HCEC 1CT (cell line): ENCODE measurements at places on chromosomes 6 and 20.
A peak's percentile ranks its signal among the peaks of the same experiment; 100 is the strongest.

- no peak for DNase-seq
Observed at GRCh38 chr6:113340371-113340770, 516.8 kb upstream of the MARCKS start.

DNA sequence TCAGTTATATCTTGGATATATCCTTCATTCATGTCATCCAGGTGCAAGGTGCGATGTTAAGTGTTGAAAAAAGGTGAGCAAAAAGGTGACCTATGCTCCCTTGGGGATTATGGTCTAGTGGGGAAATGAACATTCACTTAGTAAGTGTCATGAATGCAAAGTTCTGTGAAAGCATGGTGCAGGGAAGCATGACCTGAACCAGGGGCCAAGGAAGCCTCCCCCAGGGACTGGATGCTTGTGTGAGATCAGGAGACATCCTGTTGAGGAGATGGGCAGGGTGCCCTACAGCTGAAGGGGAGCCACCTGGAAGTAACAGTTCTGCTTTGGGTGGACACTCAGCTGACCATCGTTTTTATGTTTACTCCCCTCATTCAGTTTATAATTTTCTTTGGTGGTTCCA, 179.5 kb downstream of the SYNDIG1 start:
- no peak for DNase-seq

GRCh38 chr6:1838604-1839213, 229.0 kb downstream of the FOXC1 start:
- DNase-seq = peak; percentile 9

GRCh38 chr6:31619805-31620585, 520 bp upstream of the PRRC2A start:
- DNase-seq = peak; percentile 100

DNA sequence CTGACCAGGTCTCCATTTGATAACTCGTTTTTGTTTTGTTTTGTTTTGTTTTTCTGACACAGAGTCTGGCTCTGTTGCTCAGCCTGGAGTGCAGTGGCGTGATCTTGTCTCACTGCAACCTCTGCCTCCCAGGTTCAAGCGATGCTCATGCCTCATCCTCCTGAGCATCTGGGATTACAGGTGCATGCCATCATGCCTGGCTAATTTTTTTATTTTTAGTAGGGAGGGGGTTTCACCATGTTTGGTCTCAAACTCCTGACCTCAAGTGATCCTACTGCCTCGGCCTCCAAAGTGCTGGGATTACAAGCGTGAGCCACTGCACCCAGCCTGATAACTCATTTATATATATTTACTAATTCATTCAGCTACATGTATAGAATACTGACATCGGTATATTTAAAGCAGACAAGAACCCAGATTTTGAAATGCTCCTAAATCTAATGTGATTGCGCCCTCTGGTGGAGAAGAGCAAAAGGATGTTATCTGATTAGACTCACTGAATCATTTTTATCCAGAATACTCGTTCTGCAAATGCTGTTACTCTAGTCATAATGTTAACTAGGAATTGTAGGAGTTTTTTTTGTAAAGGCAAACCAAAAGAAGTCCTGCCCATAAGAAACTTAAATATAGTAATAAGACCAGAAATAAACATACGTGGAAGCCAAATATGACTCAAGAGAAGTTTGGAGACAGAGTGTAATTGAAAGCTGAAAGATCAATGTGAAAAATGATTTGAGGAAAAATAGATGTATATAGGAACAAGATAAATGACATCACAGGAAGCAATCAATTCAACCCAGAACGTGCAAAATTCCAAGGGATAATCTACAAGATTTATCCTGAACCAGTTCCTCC, 5.3 kb upstream of the COL12A1 start:
- DNase-seq = peak; percentile 60
